GDM1 (cell line): ENCODE measurements at places on chromosomes 1 and 21.

DNA sequence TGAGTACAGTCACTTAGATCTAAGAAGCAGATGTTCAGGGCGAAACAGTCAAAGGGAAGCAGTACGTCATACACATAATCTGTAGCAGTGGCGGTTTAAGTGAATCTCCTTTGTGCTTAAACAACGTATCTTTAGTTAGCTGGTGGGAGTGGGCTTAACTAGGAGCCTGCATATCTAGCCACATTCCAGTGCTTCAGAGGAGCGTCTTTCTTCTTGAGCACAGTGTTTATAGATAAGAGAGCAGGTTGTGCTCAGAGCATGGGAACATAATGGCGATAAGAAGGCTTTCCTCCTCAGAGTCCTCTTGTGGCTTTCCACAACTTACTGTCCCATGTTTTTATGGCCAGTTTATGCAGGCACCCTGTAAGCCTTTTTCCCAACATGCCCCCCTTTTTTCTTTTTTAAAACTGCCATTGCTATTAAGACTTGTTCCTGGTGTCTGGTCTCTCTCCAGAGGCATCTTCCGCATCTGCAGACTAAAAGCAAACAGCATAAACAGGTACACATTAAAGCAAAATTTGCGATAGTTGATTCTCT is 3.2 kb downstream of the DAP3 start:
- DNase-seq, result no peak

GRCh38 chr1:205052690-205053089 is 9.7 kb downstream of the CNTN2 start:
- DNase-seq, result no peak

DNA sequence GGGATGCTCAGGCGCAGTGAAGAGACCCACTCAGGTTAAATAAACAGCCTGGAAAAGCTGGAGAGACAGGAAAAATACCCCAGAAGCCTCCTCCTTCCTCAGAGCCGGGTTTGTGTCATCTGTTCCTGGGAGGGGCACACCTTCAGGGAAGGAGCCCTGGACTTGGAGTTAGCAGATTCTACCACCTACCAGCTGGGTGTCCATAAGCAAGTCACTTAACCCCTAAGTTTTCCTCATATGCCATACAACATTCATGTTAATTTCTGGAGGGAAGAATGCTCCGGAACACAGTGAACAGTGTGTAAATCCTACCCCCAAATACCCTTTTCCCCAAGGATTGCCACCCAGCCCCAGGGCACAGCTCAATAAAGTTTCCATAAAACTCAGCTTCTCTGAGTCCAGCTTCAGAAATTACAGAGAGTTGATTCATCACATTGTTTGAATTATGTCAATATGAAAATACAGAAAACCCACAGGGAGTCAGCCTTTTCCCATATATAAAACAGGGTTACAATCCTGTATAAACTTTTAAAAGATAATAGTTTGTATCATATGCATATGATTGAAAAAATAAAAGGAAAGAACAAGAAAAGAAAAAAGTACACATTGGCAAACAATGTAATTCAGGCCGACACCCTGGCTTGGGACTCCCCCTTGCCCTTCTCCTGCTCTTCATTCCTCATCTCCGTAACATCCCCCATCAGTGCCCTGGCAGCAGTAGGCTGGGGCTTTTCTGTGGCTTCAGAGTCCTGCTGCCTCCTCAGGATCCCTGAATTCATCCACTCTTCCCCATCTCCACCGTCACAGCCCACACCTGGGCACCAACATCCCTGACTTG is 291.8 kb upstream of the USP24 start:
- DNase-seq, result no peak

DNA sequence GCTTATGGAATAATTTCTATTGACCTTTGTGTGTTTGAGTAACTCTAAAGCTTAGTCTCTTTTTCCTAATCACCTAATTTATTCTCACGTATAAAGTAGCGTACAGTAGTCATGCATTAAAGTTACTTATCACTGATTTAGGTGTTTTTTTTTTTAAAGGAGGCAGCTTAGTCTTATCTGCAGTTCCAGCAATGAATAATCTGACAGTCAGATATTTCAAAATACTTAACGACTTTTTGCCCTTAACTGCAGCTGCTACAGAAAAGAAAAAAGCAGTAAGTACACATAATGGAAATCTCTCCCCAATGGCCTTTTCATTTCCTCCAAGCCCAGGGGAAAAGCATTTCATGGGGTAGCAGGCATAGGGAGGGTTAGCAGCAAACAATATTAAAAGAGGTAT is 54.6 kb downstream of the SLC35F3 start:
- no peak for DNase-seq

- no peak for DNase-seq
Observed at GRCh38 chr1:84869720-84870119, 23.3 kb downstream of the LPAR3 start.

- no peak for DNase-seq
Observed at GRCh38 chr1:109713636-109714035, 1.6 kb downstream of the GSTM5 start.

- no peak for DNase-seq
Observed at GRCh38 chr1:68180441-68181164, 51.7 kb downstream of the WLS start.

GRCh38 chr1:77081834-77082233 is 137.4 kb downstream of the PIGK start:
- DNase-seq, result no peak

DNA sequence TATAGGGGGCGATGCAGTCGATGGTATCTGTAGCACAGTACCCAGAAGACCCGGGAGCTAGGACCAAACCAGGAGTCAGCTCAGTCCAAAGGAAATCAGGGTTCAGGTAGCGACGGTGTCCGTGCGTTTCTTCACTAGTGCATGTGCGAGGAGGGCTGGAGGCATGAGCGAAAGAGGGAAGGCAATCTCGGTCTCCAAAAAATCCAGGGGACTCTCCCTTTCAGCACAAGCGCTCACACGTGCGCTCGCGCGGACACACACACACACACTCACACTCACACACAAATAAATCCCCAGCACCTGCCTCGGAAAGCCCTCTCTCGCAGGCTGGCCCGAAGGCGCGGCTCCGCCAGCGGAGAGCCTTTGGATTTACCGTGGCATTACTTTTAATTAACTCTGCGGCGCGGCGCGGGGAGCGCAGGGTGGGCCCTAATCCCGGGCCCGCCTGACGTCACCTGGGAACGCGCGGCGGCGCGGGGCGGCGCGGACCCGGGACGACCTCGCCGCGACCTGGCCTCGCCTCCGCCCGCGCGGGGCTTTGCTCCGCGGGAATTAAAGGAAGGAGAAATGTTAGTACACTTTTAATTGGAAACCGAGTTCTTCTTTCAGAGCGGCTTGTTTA is 121.2 kb downstream of the LMX1A start:
- DNase-seq, result no peak

DNA sequence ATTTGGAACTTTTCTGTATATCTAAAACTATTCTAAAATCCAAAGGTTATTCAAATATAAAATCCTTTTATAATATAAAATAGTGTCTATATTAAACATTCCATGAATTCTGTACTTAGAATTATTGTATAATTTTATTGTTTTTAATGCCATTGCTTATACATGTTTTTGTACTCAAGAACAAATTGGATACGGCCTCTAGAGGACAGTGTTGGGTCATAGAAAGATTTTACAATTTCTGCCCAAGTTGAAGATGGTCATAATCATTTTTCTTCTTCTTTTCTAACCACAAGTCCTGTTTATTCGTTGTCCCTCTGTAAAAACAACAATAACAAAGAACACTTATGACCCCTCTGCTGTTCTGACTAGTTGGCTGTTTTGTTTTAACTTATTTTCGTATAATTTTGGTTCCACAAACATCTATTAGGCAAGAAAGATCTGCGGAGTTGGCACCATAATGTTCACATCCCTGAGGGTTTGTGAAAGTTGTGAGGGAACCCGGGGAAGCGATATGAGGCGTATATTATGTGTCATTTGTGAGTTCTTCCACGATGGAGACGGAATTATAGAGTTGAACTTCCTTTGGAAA is 75.7 kb upstream of the KIF26B start:
- DNase-seq, result no peak
